Lower lobe of right lung (tissue), 2 donors: ENCODE measurements at places on chromosomes 1 and 21. TPM values are rescaled to one million over a fixed set of nuclear protein-coding genes. Genes with fewer than 3 reads are reported as not detected.

Gene SAMD11
- total RNA-seq, result 2.2 TPM

- H3K4me3 ChIP-seq, result no peak overlapping the region
- peaks cover 23% of the 10 kb centered on the region for H3K36me3 ChIP-seq
- H3K27me3 ChIP-seq, result no peaks in the 10 kb centered on the region
- H3K4me1 ChIP-seq, result peaks cover 21% of the 10 kb centered on the region
- no peak overlapping the region for H3K27ac ChIP-seq
- DNase-seq, result no peak
These were observed 27.3 kb downstream of the F11R start for GRCh38 chr1:160993544-160994193.

GRCh38 chr1:19081218-19081893 lies 124.9 kb upstream of the IFFO2 start:
- no peak for DNase-seq
- no peaks in the 10 kb centered on the region for H3K27me3 ChIP-seq
- peaks cover 98% of the 10 kb centered on the region for H3K36me3 ChIP-seq
- peaks cover 25% of the 10 kb centered on the region for H3K4me1 ChIP-seq

GRCh38 chr1:168469690-168470089 lies 74.1 kb downstream of the XCL2 start:
- H3K27ac ChIP-seq, result no peak overlapping the region
- no peaks in the 10 kb centered on the region for H3K27me3 ChIP-seq
- no peak for DNase-seq
- peaks cover 48% of the 10 kb centered on the region for H3K4me1 ChIP-seq
- H3K4me3 ChIP-seq, result no peak overlapping the region
- no peaks in the 10 kb centered on the region for H3K36me3 ChIP-seq

DNA sequence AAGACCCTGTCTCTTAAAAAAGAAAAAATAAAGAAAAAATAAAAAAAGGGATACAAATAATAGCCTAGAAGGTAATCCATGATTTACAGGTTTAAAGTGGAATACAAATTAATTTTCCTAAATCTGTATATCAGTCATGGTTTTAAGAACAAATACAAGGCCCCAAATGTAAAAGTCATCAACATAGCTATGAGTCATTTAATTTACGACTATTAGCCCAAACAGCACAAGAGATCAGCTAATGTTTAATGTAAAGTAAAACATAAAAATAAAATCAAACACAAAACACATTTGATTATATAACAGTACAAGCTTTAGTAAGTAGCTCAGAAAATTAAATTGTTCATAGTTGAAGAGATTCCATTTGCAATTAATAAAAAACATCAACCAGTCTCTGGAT lies 20.3 kb upstream of the TAL1 start:
- H3K27ac ChIP-seq, result no peak overlapping the region
- H3K36me3 ChIP-seq, result no peaks in the 10 kb centered on the region
- H3K4me3 ChIP-seq, result no peak overlapping the region
- H3K27me3 ChIP-seq, result no peaks in the 10 kb centered on the region

GRCh38 chr21:44349847-44350772 lies 3.3 kb upstream of the TRPM2 start:
- peaks cover 22% of the 10 kb centered on the region for H3K4me1 ChIP-seq
- no peak overlapping the region for H3K27ac ChIP-seq
- H3K27me3 ChIP-seq, result peaks cover 51% of the 10 kb centered on the region
